ENCODE measurements at places on chromosomes 2 and 18.

- DNase-seq = no peak
These were observed 297.6 kb upstream of the NRXN1 start for GRCh38 chr2:51329512-51329911.

DNA sequence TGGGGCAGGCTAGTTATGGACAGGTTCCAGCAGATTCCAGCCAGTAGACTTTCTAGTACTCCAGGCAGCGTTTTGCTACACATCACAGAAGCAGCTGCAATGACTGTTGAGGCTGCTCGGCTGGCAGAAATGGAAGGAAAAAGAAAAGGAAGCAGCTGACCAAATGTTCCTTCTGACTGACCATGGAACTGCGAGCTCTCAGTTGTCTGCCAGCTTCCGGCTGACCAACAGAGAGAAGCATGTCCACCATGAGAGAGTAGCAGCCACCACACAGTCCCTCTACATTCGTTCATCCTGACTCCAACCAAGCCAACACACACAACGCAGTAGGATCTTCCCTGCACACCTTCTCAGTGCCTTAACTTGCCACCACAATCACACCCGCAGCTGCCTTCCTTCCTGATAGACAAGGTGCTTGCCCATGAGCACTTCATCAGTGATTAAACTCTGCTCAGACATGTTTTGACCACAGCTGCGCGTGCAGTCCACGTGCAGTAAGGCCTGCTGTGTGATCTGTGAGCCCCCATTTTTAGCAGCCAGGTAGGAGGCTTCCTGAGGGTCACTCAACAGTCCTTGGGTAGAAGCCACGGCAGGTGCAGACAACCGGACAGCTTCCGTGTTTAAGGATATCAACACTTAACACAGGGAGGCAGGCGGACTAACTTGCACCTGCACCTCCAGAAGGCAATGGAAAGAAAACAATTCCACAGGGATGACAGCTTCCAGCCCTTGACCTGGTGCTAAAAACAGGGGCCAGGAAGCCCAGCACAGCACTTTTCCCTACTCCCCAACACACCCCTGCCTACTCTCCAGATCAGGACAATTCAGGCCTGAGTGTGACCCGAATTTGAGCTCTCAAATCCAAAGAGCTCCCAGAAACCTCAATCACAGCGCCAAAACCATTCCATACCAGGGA is 996 bp downstream of the TGFBRAP1 start:
- DNase-seq = no peak

- no peak for DNase-seq
These were observed 152.8 kb upstream of the RIOK3 start for GRCh38 chr18:23300231-23300805.

DNA sequence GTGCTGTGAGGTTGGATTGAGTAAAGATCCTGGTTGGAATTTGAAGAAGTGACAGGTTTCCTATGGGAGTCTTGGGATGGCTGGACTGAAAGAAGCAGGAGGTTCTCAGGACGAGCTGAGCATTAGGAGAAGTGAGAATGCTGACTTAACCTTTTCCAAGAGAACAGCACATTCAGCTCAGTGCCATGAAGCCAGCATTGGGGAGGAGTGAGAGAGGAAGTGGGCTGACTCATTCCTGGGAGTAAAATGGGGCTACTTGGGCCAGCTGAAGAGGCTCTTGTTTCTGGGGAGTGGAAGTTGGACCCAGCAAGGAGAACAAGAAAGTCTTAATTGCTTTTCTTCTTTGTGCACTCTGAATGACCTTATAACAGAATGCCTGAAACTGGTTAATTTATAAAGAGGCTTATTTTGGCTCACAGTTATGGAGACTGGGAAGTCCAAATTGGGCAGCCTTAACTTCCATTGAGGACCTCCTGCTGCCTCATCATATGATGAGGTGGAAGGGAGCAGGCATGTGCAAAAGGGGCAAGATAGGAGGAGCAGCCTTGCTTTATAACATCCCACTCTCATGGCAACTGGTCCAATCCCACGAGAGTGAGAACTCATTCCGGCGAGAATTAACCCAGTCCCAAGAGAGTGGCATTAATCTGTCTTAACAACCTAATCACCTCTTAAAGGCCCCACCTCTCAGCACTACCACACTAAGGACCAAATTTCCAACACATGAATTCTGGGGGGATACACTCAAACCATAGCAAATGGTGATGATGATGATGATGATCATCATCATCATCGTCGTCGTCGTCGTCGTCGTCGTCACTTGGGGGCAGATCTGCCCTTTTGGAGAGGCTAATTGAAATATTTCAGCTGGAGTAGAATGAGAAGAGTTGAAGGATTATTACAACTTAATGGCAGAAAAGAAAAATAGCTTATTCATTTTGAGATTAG is 26.1 kb downstream of the DGUOK start:
- no peak for DNase-seq

DNA sequence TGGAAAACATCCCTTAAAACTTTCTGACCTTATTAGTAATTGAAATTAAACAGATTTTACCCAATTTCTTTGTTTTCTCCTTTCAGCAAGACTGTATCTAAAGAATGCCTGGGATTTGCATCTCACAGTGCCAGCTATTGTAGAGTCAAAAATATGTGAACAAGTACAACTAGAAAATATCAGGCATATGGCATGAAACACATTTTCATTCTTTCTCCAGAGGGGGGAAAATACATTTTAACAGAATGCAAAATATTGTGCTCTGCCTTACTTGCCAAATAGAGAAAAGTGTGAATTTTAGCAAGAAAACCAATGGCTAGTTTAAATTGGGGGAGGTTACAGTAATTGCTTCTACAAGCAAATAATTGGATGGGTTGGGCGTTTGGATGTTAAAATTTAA is 366.6 kb upstream of the FIGN start:
- DNase-seq = no peak

DNA sequence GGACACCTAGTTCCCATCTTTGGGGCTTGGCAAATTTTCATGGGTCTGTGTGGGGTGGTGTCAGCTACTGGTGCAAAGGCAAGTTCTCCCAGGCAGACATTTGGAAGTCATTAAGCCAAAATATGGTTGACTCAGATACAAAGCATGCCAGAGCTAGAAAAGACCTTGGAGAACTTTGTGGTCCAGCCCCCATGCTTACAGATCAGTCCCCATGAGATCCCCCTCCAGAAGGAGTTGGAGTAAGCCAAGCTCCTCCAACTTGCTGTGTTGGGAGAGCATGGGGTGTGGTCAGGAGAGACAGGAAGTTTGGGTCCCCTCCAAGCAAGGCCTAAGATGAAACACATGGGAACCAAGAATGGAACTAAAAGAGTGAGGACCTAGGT is 224.5 kb downstream of the CYP26B1 start:
- DNase-seq = peak; percentile 93

DNA sequence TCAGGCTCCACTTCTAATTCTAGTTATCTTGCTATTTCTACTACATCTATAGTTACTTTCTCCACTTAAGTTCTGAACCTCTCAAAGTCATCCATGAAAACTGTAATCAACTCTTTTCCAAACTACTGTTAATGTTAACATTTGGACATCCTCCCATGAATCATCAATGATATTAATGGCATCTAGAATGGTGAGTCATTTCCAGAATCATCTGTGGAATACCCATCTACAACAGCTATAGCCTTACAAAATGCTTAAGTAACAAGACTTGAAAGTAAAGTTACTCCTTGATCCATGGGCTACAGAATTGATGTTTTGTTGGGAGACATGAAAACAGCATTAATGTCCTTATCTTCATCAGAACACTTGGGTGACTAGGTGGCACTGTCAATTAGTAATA is 35.4 kb downstream of the BARD1 start:
- peak; percentile 5 for DNase-seq

DNA sequence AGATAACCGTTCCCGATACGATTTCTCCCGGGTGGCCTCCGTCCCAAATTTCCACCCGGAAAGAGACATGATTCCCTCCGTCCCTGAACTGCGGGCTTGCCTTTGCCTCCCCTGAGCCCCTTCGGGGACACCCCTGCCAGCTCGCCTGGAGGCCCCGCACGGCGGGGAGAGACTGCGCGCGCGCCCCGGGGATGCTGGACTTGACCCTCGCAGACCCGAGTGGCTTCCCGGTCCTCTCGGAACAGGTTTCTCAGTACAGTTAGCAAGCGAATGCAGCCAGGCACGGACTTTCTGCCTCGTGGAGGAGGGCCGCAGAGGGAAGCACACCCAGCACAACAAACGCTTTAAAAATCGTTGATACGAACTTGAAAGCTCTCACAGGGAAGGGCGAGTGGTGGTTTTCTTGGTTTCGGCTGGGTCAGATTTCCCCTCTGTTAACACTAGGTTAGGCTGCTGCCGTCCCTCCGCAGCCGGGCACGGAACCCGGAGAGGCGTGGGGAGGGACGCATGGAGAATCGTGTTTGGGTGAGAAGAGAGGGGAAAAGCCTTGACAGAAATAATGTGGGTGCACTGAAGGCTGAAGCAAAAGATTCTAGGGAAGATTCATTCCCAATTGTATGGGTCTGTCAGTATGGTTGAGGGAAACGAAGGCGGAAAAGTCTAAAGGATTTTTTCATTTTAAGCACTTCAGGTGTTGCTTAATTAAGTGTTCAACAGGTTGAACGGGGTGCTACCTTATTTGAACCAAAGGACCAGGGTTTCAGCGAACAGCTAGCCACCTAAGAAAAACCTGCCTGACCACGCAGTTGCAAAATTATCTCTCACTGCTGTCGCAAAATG is 916 bp downstream of the TNFRSF11A start:
- no peak for DNase-seq

DNA sequence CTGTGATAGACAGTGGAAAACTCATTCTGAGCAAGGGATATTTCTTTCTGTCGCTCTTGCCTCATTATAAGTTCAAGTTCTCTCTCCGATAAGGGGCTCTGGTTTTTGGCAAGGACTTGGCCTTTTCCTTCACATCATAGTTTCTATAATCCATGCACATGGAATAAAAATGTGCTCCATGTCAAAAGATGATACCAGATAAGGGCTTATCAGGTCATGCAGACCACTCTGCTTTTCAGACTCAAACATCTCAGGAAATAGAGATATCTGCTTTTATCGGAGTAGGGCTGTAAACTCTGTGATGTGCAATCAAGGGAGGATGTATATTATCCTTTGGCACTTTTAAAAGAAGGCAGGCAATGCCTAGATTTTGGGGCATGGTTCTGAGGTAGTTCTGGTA is 45.0 kb upstream of the DARS1 start:
- DNase-seq = no peak

DNA sequence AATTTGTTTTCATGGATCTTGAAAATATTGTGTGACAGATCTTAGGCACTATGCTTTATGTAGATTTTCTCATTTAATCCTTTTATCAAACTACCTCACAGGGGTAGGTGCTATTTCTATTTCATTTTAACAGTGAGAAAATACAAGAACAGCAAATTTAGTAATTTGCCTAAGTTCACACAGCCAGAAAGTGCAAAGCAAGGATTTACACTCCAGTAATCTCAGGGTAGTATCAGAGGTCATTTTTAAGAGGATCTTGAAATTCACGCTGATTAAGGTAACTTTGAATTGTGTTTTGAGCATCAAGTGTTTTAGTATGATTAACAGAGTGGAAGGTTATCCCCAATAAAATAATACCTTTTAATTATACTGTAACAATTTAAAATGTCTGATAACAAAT is 10.1 kb upstream of the KCNJ3 start:
- DNase-seq = no peak

DNA sequence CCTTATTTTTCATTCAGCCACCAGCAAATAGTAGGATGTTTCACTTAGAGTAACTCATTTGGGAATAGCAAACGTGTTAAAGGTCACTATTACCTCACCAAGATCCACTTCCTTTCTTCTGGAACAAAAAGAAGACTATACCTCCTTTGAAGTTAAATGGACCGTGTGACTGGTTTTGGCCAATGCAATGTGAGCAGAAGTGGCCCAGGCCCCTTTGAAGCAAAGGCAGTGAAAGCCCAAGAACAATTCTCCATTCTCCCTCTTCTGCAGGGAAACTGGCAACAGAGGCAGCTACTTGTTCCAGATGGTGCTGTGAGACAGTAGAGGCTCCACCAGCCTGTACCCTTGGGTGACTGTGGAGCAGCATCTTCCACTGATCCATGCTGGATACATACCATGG is 11.3 kb upstream of the MALL start:
- DNase-seq = no peak

GRCh38 chr2:20182241-20182931 is 42.5 kb downstream of the SDC1 start:
- DNase-seq = no peak

- DNase-seq = no peak
These were observed 310.2 kb upstream of the GALNT5 start for GRCh38 chr2:156947261-156947660.

GRCh38 chr2:207503234-207503633 is 26.5 kb upstream of the CREB1 start:
- DNase-seq = no peak

- DNase-seq = no peak
These were observed 145.9 kb downstream of the CCDC74A start for GRCh38 chr2:131673400-131674173.

DNA sequence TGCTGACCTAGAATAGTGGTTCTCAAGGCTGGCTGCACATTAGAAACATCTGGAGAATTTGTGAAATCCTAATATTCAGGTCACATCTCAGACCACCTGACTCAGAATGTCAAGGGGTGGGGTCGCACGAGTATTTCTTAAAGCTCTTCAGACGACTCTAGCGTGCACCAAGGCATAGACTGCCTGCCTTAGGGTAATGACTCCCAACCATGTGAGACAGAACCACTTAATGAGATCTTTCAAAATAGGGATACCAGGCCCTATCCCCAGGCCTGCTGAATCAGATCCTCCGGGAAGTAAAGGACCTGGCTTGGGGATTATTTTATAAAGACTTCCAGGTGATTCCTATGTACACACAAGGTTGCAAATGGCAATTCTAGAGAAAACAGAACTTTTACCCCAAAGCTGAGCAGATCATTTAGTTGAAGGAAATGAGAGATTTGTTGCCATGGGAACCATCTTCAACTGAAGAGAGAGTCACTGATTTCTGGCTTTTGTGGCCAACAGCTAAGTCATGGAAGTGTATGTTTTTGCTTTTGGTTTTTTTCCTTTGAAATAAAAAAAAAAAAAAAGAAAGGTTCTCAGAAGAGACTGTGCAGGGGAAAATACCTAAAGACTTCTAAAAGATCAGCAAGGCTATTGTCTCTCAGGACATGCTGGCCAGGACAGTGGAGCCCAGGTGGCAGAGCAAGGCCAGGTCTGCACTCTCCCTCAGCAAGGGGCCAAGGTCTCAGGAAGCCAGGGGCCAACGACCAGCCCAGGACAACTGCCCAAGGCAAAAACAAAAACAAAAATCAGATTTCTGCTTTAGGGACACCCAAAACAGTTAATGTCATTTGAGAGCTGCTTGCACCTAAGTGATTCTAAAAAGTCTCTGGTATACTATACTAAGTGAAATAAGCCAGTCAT is 15.3 kb upstream of the LOXHD1 start:
- DNase-seq = no peak

- DNase-seq = no peak
These were observed 38.1 kb downstream of the LDLRAD4 start for GRCh38 chr18:13256444-13257305.

GRCh38 chr2:109662889-109663288 is 48.7 kb downstream of the SOWAHC start:
- DNase-seq = no peak
